ENCODE measurements at places on chromosomes 3 and 15. TPM values are rescaled to one million over a fixed set of nuclear protein-coding genes. Genes with fewer than 3 reads are reported as not detected.

Gene ZNF860
- 0.58 TPM for polyA plus RNA-seq

Gene LRRN1
- polyA plus RNA-seq = 75.2 TPM

DNA sequence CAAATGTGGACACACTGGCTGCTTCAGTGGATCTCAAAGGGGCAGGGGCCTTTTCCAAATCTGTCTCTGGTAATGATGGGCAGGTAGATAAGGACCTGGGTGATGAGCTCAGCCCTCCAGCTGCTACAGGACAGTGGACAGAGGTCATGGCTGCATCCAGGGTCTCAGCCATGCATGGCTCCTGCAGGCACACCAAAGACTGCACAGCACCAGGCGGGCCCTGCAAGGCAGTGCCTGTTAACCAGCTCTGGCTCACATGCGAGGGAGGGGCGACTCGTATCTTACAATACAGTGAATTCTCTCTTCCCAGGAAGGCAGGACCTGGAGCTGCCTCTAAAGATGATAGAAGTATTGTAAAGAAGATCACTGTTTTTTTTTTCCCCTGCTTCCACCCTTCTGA is 58.7 kb downstream of the OXNAD1 start:
- DNase-seq = no peak

GRCh38 chr3:50850639-50851511 is 176.1 kb downstream of the DOCK3 start:
- no peak for DNase-seq

DNA sequence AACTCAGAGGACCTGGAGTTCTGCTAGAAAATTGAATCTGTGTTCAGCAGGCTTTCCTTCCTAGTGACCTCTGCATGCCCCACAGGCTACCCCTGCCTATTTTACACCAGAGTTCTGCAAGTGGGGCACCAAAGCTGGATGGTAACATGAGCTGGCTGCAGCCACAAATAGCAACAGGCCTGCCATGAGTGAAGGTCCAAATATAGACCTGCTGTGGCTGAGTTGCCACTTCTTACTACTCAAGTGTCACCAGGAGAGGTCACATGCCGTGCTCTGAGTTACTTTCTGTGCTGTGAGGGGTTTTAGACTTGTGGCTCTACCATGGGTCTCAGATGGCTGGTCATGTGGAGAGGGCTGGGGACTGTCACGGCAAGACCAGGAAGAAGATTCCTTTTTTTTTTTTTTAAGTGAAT is at the start of gene FSD2:
FSD2 (minus strand) TSS at position 76 of the 413 bp plus-strand sequence. CDS start 18,679 bp downstream, outside the sequence.
- peak; percentile 48 for DNase-seq

- DNase-seq = no peak
These were observed 32.0 kb downstream of the TM4SF4 start for GRCh38 chr3:149506540-149506939.

Data from muscle of back (tissue), 13 donors.